ENCODE measurements at places on chromosomes 16 and 17. TPM values are rescaled to one million over a fixed set of nuclear protein-coding genes. Genes with fewer than 3 reads are reported as not detected.

The TPSB2 gene
- not detected for total RNA-seq

DNA sequence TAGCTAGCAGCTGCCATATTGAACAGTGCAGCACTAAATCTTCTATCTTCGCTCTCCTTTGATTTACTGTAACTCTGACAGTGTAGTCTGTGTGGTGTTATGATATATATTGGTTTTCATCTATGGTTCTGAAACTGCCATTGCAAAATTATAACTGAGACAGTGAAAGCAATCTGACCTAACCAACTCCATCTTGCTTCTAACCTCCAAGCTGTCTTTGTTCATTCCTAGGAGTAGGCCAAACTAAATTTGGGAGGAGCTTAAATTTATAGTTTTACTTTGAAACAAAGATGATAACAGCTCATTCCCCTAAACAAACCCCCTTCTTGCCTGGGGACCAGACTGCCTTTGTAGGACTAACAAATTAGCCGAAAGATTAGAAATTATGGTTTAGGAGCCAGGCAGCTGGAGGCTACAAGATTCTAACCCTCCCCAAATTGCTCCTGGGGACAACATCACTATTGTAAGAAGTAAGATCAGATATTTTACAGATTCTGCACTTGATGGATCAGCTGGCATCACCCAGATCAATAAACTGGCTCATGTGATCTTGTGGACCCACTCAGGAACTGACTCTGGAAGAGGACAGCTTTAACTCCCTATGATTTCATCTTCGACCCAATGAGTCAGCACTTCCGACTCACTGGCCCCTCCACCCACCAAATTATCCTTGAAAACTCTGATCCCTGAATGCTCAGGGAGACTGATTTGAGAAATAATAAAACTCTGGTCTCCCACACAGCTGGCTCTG is 47.0 kb upstream of the FBXO47 start:
- DNase-seq: no peak
- peak overlapping the region; percentile 48 for H3K27ac ChIP-seq
- no peaks in the 10 kb centered on the region for H3K36me3 ChIP-seq
- H3K27me3 ChIP-seq: peaks cover 12% of the 10 kb centered on the region

DNA sequence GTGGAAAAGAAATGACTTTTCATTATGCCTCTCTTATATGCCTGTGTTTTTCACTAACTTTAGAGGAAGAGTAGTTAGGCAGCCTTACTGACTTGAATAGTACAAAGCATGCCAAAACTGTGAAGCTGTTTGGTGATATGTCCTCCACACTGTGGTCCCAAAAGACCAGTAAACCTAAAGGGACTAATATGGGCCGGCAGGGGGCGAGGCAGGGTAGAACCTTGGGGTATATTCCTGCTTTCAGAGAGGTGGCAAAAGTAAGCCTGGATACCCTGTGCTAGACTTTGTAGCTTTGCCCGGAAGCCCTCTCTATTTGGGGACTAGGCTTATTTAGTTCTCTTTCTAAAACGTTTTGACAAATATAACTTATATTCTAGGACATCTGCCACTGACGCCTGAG is 36.5 kb upstream of the VWA3A start:
- H3K4me1 ChIP-seq: no peaks in the 10 kb centered on the region
- H3K36me3 ChIP-seq: peaks cover 3% of the 10 kb centered on the region
- DNase-seq: no peak
- H3K27ac ChIP-seq: no peak overlapping the region
- H3K27me3 ChIP-seq: no peaks in the 10 kb centered on the region
- no peak overlapping the region for H3K4me3 ChIP-seq

The ALOX12B gene
- total RNA-seq: not detected

The SSTR5 gene
- 1.8 TPM for total RNA-seq

The PPP1R27 gene
- total RNA-seq: not detected

The TLCD2 gene
- total RNA-seq: 4.3 TPM

DNA sequence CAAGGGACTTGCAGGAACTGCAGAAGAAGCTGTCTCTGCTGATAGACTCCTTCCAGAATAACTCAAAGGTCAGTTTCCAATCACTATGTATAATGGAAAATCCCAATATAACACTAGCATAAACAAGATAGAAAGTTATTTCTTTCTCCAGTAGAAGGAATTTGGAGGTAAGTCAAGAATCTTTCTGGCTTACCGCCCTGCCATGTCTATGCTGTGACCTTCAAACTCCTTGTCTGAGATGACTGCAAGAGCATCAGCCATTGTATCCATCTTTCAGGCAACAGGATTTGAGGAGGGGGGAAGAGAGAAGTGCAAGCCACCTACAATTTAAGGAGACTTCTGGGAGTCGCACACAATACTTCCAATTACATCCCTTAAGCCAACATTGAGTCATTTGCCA is 2.7 kb downstream of the LDAF1 start:
- no peaks in the 10 kb centered on the region for H3K27me3 ChIP-seq
- no peak overlapping the region for H3K27ac ChIP-seq
- H3K36me3 ChIP-seq: peaks cover 18% of the 10 kb centered on the region
- H3K4me1 ChIP-seq: peaks cover 14% of the 10 kb centered on the region
- H3K4me3 ChIP-seq: no peak overlapping the region

GRCh38 chr16:1596516-1596915 is 15.4 kb downstream of the IFT140 start:
- no peak overlapping the region for H3K4me3 ChIP-seq
- H3K36me3 ChIP-seq: no peaks in the 10 kb centered on the region
- H3K27me3 ChIP-seq: no peaks in the 10 kb centered on the region

DNA sequence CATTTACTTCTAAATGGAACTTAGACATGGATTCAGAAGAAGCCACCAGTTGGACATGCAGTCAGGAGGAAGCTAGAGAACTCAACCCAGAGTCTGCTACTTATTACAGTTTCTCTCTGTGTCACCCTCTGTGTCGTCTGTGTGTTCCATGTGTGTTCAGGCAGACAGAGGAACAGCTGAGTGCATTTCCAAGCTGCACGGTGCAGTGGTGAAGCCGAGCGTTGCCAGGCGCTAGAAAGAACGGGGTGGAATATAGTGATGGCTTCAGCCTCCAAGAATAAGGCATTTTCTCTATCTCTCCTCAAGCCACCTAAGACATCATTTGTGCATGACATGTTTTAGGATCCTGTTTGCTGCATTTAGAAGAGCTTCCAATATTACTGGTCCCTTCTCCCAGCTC is 101.1 kb upstream of the CCL2 start:
- peak overlapping the region; percentile 76 for H3K4me3 ChIP-seq
- peaks cover 13% of the 10 kb centered on the region for H3K4me1 ChIP-seq
- no peaks in the 10 kb centered on the region for H3K36me3 ChIP-seq
- no peak for DNase-seq

DNA sequence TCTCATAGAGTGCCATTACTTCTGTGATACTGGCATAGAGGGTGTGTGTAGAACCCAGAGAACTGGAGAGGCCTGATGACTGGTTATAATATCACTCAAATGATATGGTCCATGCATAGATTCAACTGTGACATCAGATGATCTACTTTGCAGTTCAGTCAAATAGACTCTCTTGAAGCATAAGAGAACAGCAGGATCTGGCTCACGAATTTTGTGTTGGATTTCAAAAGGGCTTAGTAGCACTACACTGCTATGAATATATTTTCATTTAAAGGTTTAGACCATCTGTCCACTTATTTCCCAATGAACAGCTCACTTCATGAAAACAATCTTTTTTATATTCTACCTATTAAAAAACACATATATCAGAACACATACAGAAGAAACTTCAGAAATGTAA is 119.7 kb downstream of the KIF2B start:
- no peaks in the 10 kb centered on the region for H3K4me1 ChIP-seq
- no peak overlapping the region for H3K27ac ChIP-seq
- DNase-seq: no peak
- H3K27me3 ChIP-seq: no peaks in the 10 kb centered on the region
- no peak overlapping the region for H3K4me3 ChIP-seq

- H3K4me1 ChIP-seq: peaks cover 18% of the 10 kb centered on the region
- no peak overlapping the region for H3K27ac ChIP-seq
- no peak overlapping the region for H3K4me3 ChIP-seq
Observed at GRCh38 chr17:77675816-77676215, 282.7 kb upstream of the TNRC6C start.

The CHST4 gene
- 0.33 TPM for total RNA-seq

- H3K4me1 ChIP-seq: peaks cover under 1% of the 10 kb centered on the region
- H3K27me3 ChIP-seq: peaks cover 15% of the 10 kb centered on the region
- no peak overlapping the region for H3K4me3 ChIP-seq
- H3K36me3 ChIP-seq: no peaks in the 10 kb centered on the region
- DNase-seq: no peak
Observed at GRCh38 chr16:18024611-18025010, 311.9 kb downstream of the NPIPA8 start.

- peak within 1 kb of the TSS; percentile 96 for H3K27ac ChIP-seq
- peaks cover 27% of the 10 kb centered on the region for H3K36me3 ChIP-seq
- no peaks in the 10 kb centered on the region for H3K27me3 ChIP-seq
- peak within 1 kb of the TSS; percentile 96 for H3K4me3 ChIP-seq
Observed at GRCh38 chr17:58513965-58514769, at the start of gene MTMR4. TSS of gene MTMR4 (minus strand) at chr17:58514638. CDS start at chr17:58514407, 231 bp downstream.

GRCh38 chr17:51601622-51602261 is 341.4 kb downstream of the UTP18 start:
- H3K4me3 ChIP-seq: no peak overlapping the region
- no peak for DNase-seq
- no peaks in the 10 kb centered on the region for H3K4me1 ChIP-seq

- no peaks in the 10 kb centered on the region for H3K27me3 ChIP-seq
- peaks cover 45% of the 10 kb centered on the region for H3K4me1 ChIP-seq
- DNase-seq: no peak
- H3K27ac ChIP-seq: peak overlapping the region; percentile 99
Observed at GRCh38 chr17:60601447-60602384, 1.7 kb downstream of the PPM1D start.

The RPH3AL gene
- 13.5 TPM for total RNA-seq

- H3K4me3 ChIP-seq: no peak overlapping the region
- no peaks in the 10 kb centered on the region for H3K36me3 ChIP-seq
- DNase-seq: no peak
- no peak overlapping the region for H3K27ac ChIP-seq
Observed at GRCh38 chr17:3796110-3796821, 4.7 kb downstream of the ITGAE start.
